ENCODE measurements at places on chromosomes 1 and 21.

- no peak for DNase-seq
Measured at GRCh38 chr21:20445971-20446370, 552.2 kb upstream of the NCAM2 start.

- DNase-seq, result no peak
Measured at GRCh38 chr1:55214934-55215193, 300 bp downstream of the USP24 start.

GRCh38 chr1:58584082-58584895, 7.2 kb upstream of the TACSTD2 start:
- peak; percentile 40 for DNase-seq

DNA sequence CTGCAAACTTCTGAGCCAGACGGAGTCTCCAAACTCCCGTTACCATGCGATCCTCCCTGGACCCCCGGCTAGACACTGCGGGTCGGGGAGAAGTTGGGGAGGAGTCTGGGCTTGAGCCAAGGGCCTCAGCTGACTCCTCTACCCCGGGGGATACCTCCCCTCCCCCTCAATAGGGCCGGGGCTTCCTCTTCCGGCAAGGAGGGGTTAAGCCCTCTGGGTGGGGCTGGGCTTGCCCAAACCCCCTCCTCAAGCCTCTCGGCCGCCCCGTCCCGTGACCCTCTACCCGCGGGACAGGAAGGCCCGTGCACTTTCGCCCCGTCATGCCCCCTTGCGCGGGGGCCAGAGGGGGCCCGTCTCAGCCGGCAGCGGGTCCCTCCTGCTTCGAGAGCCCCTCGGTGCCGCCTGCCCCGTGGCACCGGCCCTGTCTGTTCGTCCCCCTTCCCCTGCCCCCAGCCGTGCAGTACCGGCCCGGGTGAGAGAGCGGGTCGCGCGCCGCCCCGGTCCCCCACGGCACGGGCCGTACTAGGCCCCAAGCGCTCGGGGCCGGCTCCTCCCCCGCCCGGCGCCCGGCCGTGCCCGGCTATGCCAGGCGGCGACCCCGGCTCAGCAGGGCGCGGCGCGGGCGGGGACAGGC, 652 bp downstream of the ARL8A start:
- DNase-seq, result no peak
